ENCODE measurements at places on chromosomes 1 and 21. TPM values are rescaled to one million over a fixed set of nuclear protein-coding genes. Genes with fewer than 3 reads are reported as not detected.

YOD1 gene
- 8.0 TPM for total RNA-seq

IFNAR1 gene
- 18.5 TPM for total RNA-seq

S100A1 gene
- 0.15 TPM for total RNA-seq

SCAF4 gene
- 19.9 TPM for total RNA-seq

ASCL5 gene
- not detected for total RNA-seq

ECE1 gene
- 55.6 TPM for total RNA-seq

RNASEL gene
- 2.7 TPM for total RNA-seq

FCRL2 gene
- total RNA-seq: not detected

SLC35D1 gene
- total RNA-seq: 7.2 TPM

OPTC gene
- not detected for total RNA-seq

CEP350 gene
- 10.7 TPM for total RNA-seq

CD247 gene
- total RNA-seq: 0.15 TPM

ROR1 gene
- total RNA-seq: 13.1 TPM

CNR2 gene
- total RNA-seq: not detected

SYNC gene
- total RNA-seq: 10.8 TPM

PDPN gene
- not detected for total RNA-seq

CELA3B gene
- total RNA-seq: not detected

CLDN19 gene
- total RNA-seq: not detected

HPDL gene
- 4.4 TPM for total RNA-seq

DENND2C gene
- 0.41 TPM for total RNA-seq

MARK1 gene
- total RNA-seq: 0.06 TPM

KANK4 gene
- total RNA-seq: 0.19 TPM

HES4 gene
- total RNA-seq: 54.3 TPM

CASQ2 gene
- not detected for total RNA-seq

RGS5 gene
- total RNA-seq: 1.1 TPM

CELF3 gene
- 0.03 TPM for total RNA-seq

TNN gene
- not detected for total RNA-seq

PALMD gene
- 0.57 TPM for total RNA-seq

OVAAL gene
- not detected for total RNA-seq

NECTIN4 gene
- total RNA-seq: 1.6 TPM

NAV1 gene
- 16.4 TPM for total RNA-seq

TMEM183A gene
- 50.0 TPM for total RNA-seq

RCSD1 gene
- 0.06 TPM for total RNA-seq

STYXL2 gene
- not detected for total RNA-seq

RASAL2 gene
- 19.2 TPM for total RNA-seq

C1orf35 gene
- 33.2 TPM for total RNA-seq

CASQ1 gene
- not detected for total RNA-seq

TNFRSF8 gene
- total RNA-seq: 0.08 TPM

ANGPTL1 gene
- total RNA-seq: not detected

DIRAS3 gene
- total RNA-seq: 1.2 TPM

PGLYRP3 gene
- not detected for total RNA-seq

DNALI1 gene
- total RNA-seq: not detected

GNPAT gene
- 37.3 TPM for total RNA-seq

TMEM52 gene
- total RNA-seq: 0.65 TPM

HSD3B2 gene
- not detected for total RNA-seq

RNF223 gene
- total RNA-seq: 0.39 TPM

BRDT gene
- total RNA-seq: not detected

TSPAN1 gene
- total RNA-seq: 2.3 TPM

PGD gene
- total RNA-seq: 1,299 TPM
